ENCODE measurements at places on chromosomes 6 and 20.

DNA sequence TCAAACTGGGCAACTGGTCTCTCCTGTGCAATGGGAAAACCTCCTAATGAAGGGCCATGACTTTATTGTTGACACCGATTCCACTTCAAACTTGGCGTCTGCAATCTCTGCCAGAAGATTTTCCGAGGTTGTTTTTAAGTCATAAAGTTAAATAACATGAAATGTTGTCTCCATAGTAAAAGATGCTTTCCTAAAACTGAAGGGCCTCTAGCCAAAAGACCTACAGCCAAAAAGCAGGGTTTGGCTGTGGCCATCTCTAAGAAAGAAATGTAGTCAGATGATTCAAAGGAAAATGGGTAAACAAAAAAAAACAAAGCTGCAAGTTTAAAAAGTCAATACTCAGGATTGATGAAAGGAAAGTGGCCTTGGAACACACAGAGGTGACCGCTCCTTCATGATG, 14.1 kb downstream of the CD93 start:
- no peak for DNase-seq

GRCh38 chr6:116190550-116190949, 63.3 kb downstream of the TSPYL4 start:
- DNase-seq: no peak

- DNase-seq: no peak
Observed at GRCh38 chr6:25519856-25520255, 132.2 kb upstream of the SCGN start.

GRCh38 chr6:105336986-105337385, 65.9 kb downstream of the PREP start:
- DNase-seq: no peak

DNA sequence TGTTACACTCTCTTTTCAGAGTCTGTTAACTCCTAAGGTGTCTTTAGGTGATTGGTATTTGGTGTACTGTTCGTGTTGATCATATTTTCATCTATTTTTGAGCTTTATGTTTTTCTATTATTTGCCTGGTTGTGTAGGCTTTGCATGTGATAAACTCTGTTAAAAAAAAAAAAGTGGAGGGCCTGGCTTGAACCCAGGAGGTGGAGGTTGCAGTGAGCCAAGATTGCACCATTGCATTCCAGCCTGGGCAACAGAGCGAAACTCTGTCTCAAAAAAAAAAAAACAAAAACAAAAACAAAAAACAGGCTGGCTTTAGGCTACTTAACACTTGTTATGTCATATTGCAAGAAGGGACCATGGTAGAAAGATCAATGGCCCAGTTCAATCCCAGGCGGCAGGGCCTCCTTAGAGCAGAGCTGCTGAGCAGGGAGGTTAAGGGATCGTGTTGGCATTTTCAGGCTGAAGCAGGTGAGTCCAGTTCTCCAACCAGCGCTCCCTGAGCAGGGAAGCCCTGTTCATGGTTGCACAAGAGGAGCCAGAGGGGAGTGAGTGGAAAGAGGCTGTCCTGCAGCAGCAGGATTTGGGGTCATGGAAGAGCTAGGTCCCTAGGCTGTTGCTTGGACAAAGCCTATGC, 8.5 kb downstream of the PYGB start:
- no peak for DNase-seq

- no peak for DNase-seq
Observed at GRCh38 chr6:145486306-145486705, 249.0 kb downstream of the EPM2A start.

DNA sequence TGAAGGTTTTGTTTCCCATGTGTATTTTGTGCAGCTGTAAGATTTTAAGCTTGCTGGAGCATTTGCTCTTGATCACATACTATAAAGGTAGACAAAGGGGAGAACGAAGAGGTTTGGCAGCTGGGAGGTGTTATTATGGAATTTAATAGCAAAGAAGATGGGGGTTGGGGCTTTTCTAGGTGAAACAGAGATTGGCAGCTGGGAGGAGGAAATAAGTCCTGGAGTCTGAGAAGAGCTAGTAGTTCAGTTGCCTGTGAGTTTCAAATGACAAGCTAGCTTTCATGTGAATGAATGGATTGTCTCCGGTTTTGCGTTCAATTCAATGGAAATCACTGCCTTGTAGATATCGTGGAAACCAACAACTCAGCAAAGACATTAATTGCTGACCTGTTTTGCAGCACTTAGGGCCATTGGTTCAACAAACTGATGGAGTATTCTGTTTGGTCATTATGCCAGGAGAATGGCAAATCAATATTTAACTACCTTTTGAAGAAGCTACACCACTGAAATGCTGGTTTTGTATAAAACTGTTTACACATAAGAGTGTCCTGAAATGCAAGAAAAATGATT, 38.1 kb upstream of the FLRT3 start:
- no peak for DNase-seq

- DNase-seq: no peak
Observed at GRCh38 chr6:3088968-3089367, 20.7 kb downstream of the RIPK1 start.

DNA sequence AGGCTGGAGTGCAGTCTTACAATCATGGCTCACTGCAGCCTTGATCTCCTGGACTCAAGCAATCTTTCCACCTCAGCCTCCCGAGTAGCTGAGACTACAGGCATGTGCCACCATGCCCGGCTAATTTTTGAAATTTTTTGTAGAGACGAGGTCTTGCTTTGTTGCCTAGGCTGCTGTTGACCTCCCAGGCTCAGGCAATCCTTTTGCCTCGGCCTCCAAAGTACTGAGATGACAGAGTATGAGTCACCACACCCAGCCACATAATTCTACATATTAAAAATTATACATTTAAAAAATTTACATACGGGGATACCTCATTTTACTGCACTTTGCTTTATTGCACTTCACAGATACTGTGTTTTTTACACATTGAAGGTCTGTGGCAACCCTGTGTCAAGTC, 115.1 kb downstream of the MAN1A1 start:
- no peak for DNase-seq

DNA sequence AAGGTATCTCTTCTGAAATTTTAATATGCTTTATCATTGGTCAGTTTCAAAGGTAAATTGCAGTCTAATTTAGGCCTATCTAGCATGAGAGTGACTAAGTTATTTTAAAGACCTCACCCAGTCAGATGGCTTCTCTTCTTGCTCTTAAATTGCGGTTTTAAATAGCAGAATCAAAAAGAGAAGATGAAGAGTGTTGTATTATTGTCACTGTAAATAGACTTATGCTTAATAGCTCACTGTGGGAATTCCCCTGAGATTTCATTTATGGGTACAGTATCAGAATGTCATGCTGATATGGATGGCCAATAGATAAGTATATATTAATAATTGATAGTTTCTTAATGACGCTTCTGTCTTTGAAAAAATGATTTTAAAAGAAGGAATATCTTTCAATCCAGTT, 35.7 kb downstream of the AIG1 start:
- DNase-seq: no peak

GRCh38 chr6:132505158-132505557, 7.8 kb downstream of the STX7 start:
- no peak for DNase-seq

DNA sequence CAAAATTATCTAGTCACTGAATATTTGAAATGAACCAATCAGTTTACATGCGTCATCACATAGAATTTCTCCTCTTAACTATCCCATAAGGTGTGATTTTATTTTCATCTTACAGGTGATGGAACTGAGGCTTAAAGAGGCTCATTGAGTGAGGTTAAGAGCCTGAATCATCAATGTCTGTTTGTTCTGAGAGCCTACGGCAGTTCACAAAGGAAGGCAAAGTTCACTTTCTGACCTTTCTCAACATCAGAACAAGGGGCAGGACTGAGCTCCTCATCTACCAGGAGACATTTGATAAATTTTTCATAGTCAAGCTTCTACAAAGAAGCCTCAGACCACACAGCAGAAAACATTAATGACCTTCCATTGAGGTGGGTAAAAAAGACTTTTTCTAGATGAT, 54.9 kb upstream of the OLIG3 start:
- no peak for DNase-seq

DNA sequence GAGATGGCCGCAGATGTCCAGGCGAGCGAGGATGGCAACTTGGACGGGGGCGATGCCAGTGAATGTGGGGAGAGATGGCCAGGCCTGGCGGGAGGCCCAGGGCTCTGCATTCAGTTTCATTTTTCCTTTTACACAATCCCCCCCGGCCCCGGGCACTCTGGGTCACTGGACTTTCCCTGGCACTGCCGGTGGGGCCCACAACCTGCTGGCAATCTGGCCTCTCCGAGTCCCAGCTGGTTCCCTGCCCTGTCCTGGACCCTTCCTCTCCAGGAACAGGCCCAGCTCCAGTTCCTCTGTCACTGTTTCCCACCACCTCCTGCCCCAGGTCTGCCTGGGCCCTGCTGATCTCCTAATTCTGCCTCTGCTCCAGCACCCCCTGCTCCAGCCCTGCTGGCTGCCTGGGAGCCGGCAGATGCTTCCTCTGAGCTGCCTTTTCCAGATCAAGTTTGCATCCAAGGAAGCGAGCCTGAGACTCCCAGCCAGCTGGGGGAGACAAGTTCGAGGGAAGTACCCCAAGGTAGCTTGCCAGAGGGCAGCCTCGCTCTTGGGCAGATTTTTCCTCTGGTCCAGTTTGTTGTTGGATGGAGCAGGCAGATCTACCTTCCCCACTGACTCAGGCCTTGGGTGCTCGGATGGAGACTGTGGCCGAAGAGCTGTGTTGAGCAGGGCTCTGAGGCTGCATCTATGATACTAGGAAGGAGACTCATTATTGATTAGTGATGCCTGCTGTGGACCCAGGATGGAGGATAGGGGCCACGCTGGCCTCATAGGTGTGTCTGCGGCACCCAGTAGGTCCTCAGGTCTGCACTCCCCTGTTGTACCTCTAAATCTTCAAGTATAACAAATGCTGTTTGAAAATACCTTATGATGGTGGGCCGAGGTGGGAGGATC, 83.2 kb downstream of the CEBPB start:
- no peak for DNase-seq
